ENCODE measurements at places on chromosomes 11 and 22.
A peak's percentile ranks its signal among the peaks of the same experiment; 100 is the strongest.

GRCh38 chr11:134861490-134862104, 449.6 kb upstream of the B3GAT1 start:
- DNase-seq = peak; percentile 40

GRCh38 chr11:328012-328411, 7.4 kb upstream of the IFITM3 start:
- DNase-seq = no peak

GRCh38 chr11:69473276-69473845, 8.1 kb upstream of the LINC01488 start:
- DNase-seq = no peak

- DNase-seq = no peak
Observed at GRCh38 chr11:36684840-36685801, 87.1 kb upstream of the RAG2 start.

DNA sequence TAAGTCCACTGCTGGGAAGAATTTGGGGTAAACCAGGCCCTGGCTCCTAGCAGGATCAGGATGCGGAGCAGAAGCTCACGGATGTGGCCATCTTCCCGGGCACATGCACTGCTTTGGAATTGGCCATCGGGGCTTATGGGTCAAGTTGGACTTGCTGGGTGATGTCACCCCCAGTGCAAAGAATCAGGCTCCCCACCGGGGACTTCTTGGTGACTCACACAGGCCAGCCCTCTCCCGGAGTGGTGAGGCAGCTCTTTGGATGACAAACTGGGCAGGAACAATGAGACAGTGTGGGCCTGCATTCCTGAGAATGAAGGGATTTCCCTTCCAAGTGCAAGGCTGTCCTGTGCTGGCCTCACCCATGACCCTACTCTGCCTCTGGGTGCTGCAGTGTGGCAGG, 128.8 kb upstream of the ANO1 start:
- no peak for DNase-seq

GRCh38 chr11:104999721-105000120, 23.2 kb downstream of the CASP5 start:
- no peak for DNase-seq

GRCh38 chr11:61833471-61833870, 5.4 kb downstream of the FADS2 start:
- DNase-seq = no peak

GRCh38 chr22:47154621-47155081, 392.2 kb downstream of the TBC1D22A start:
- no peak for DNase-seq

DNA sequence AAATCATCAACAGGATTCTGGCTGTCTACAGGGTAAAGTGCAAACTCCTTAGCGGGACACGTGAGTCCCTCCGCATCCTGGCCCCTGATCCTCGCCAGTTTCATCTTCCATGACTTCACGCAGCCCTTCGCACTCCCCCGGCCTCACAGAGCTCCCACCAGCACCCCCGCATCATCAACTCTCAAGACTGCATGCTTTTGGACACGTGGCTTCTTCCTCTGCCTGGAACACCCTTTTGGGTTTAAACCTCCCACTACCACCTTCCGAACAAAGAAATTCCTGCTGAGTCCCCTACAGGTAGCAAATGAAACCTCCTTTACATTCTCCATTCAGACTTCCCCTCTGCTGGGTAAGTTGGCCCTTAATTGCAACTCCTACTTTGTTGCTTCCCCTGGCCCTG, 12.6 kb upstream of the EIF3M start:
- DNase-seq = no peak

DNA sequence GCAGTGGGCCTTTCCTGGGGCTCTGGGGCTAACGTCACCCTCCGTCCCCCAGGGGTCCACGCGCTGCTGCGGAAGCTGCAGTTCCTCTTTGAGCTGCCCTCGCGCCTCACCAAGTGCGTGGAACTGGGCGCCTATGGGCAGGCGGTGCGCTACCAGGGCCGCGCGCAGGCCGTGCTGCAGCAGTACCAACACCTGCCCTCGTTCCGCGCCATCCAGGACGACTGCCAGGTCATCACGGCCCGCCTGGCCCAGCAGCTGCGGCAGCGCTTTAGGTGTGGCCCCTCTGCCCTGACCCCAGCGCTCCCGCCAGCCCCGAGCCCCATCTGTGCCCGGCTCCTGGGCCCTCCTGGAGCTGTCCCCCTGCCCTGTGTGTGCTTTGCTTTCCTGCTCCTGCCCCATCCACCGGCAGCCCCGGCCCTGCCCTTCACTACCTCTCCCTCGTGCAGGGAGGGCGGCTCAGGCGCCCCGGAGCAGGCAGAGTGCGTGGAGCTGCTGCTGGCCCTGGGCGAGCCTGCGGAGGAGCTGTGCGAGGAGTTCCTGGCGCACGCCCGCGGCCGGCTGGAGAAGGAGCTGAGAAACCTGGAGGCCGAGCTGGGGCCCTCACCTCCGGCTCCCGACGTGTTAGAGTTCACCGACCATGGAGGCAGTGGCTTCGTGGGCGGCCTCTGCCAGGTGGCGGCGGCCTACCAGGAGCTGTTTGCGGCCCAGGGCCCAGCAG, 3.8 kb upstream of the TM7SF2 start:
- no peak for DNase-seq

GRCh38 chr11:117793583-117793982, 3.4 kb downstream of the DSCAML1 start:
- no peak for DNase-seq

DNA sequence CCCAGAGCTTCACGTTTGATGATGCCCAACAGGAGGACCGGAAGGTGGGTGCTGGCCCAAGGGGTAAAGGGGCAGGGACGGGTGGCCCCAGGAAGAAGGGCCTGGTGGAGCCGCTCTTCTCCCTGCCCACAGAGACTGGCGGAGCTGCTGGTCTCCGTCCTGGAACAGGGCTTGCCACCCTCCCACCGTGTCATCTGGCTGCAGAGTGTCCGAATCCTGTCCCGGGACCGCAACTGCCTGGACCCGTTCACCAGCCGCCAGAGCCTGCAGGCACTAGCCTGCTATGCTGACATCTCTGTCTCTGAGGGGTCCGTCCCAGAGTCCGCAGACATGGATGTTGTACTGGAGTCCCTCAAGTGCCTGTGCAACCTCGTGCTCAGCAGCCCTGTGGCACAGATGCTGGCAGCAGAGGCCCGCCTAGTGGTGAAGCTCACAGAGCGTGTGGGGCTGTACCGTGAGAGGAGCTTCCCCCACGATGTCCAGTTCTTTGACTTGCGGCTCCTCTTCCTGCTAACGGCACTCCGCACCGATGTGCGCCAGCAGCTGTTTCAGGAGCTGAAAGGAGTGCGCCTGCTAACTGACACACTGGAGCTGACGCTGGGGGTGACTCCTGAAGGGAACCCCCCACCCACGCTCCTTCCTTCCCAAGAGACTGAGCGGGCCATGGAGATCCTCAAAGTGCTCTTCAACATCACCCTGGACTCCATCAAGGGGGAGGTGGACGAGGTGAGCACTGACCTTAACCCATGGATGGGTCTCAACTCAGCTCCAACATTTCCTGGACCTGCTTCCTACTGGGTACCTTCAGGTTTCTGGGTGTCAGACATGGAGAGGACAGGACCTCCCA, 2.0 kb downstream of the RIC8A start:
- no peak for DNase-seq

All from WTC11 (cell line).